ENCODE measurements at places on chromosomes 3 and 15. TPM values are rescaled to one million over a fixed set of nuclear protein-coding genes. Genes with fewer than 3 reads are reported as not detected.
A peak's percentile ranks its signal among the peaks of the same experiment; 100 is the strongest.

DNA sequence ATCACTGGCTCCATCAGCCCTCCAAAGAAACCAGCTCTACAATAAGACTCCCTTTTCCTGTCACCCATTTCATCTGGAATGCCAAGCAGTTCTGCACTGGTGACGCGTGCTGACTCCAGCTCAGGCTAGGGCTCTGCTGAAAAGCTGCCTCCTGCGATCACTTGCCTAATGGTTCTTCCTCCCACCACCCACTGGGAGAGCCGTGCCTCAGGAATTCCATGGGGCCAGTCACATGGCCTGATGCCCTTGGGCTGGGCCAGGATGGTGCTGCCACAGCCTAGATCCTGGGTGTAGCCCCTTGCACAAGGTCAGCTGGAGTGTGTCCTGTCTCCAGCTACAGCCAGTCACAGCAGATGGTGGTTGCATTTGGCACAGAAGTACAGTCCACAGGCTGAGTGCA, 98.9 kb downstream of the DNAJB8 start:
- DNase-seq, result no peak

Gene SCN5A
- polyA plus RNA-seq, result 88.4 TPM

- peak; percentile 67 for DNase-seq
Measured at GRCh38 chr3:37028329-37028728, 35.0 kb downstream of the MLH1 start.

GRCh38 chr15:34757262-34757661, 2.5 kb upstream of the GJD2 start:
- no peak for DNase-seq

Gene EPHB1
- polyA plus RNA-seq, result 0.49 TPM

DNA sequence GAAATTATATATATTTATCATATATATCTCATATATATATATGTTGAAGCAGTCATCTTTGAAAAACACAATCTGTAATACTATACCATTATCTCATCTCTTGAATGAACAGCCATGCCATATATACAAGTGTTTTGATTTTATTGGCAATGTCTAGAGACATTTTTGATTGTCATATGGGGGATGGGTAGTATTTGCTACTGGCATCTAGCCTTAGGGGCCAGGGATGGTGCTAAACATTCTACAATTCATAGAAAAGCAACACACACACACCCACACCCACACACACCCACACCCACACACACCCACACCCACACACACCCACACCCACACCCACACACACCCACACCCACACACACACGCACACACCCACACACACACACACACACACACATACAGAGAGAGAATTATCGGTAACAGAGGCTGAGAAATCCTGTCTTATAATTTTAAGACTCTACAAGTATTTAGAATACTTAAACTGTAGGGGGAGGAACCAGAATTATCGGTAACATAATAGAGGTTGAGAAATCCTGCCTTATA, 11.1 kb upstream of the PIK3R4 start:
- DNase-seq, result no peak

DNA sequence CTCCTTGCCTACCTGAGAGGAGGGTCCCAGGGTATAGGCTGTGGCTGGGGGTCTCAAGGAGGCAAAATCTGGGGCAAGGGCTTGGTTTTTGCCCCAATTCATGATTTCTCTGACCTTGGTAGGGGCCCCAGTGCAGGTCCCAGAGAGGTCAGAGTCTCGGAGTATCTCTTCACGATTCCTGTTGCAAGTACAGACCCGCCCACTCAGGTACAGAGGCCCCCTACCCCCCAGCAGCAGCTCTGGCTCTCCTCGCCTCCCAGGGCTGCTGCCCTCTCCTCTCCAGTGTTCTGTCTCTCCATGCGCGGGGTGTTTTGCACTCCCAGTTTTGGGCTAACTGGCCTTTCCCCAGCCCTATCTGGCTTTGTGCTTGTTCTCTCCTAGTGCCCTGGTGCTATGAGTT, 5.4 kb upstream of the JMJD7 start:
- peak; percentile 1 for DNase-seq

DNA sequence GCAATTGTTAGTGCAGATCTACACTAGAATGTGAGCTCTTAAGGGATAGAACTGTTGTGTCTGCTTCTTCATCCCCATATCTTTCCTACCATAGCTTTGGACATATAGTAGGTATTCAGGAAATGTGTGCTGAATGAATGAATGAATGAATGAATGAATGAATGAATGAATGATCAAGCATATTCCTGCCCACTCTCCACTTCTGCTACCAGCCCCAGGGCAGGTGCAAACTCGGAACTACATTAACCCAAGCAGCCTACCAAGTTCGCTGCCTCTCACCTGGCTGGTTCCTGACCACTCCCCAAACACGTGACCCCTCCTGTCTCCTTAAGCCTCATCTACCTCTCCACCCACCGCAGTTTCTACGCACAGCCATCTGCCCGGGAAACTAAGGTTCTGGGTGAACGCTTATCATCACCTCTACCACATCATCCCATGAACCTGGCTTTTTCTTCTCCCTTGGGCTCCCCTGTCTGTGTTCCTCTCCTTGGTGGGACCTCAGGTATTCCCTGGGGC, 26.8 kb downstream of the PAQR5 start:
- no peak for DNase-seq

Gene DNAJC13
- 6.6 TPM for polyA plus RNA-seq

GRCh38 chr15:80779658-80780415, 667 bp downstream of the CEMIP start:
- DNase-seq, result no peak

GRCh38 chr3:69774029-69774428, 34.8 kb downstream of the MITF start:
- DNase-seq, result peak; percentile 51

GRCh38 chr3:129161860-129162271, 1.0 kb upstream of the ISY1 start:
- no peak for DNase-seq

DNA sequence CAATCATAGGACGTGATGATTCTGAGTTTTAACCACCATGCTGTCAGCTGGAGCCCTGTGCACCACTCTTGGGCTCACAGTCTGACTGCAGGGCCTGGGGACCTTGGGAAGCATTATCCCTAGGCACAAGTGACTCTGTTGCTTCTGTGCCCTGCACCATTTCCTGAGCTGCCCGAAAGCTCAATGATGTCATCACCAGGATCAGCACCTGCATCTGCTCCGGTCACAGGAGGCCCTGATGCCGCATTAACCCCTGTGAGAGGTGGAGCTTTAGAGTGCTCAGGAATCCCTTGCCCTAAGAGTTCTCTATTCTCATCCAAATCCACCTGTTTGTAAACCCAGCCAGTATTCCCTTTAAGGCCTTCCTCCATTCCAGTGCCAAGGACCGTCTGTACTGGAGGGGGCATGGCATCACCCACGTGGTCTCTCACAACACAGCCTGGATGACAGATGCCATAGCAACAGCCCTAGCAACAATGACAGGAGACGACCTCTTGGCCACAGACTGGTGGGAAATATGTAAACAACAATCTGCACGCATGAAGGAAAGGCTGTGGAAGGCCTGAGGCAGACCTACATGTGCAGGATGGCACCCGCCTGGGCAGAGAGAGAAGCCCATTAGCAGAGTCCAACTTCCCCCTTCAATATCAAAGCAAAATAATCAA, 37.9 kb downstream of the NTRK3 start:
- DNase-seq, result no peak

Data from heart left ventricle (tissue), 16 donors.